RPMI7951 (cell line): ENCODE measurements at places on chromosomes 1 and 21. TPM values are rescaled to one million over a fixed set of nuclear protein-coding genes. Genes with fewer than 3 reads are reported as not detected.

FALEC gene
- not detected in 2 replicates for total RNA-seq

TDRKH gene
- total RNA-seq: 4.6 and 5.5 TPM in 2 replicates

IL12RB2 gene
- 0.10 TPM in 1 of 2 replicates, not detected in the other for total RNA-seq

DNA sequence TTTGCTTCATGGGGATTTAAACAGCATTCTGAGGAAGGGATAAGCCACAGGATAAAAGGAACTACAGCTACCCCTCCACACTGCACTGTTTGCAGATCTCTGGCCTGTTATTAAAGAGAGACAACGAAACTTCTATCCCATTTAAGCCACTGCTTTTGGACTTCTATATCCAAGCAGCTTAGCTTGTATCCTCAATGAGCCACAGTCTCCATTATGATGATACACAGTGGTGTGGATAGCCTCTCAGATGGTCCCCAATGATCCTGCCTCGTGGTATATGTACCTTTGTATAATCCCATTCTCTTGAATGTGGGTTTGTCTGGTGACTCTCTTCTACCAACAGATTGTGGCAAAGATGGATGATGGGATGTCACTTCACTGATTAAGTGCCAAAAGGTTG lies 36.0 kb upstream of the MARK1 start:
- no peak for DNase-seq

GRCh38 chr1:6052543-6053205 lies 7.0 kb downstream of the KCNAB2 start:
- peak; percentile 58 for DNase-seq

GRCh38 chr1:46532498-46533178 lies 18.8 kb downstream of the KNCN start:
- DNase-seq: peak; percentile 22

GRCh38 chr1:56002231-56002630 lies 577.1 kb downstream of the PLPP3 start:
- peak; percentile 16 for DNase-seq
